Spleen (tissue), 13 donors: ENCODE measurements at places on chromosomes 13 and 19.

DNA sequence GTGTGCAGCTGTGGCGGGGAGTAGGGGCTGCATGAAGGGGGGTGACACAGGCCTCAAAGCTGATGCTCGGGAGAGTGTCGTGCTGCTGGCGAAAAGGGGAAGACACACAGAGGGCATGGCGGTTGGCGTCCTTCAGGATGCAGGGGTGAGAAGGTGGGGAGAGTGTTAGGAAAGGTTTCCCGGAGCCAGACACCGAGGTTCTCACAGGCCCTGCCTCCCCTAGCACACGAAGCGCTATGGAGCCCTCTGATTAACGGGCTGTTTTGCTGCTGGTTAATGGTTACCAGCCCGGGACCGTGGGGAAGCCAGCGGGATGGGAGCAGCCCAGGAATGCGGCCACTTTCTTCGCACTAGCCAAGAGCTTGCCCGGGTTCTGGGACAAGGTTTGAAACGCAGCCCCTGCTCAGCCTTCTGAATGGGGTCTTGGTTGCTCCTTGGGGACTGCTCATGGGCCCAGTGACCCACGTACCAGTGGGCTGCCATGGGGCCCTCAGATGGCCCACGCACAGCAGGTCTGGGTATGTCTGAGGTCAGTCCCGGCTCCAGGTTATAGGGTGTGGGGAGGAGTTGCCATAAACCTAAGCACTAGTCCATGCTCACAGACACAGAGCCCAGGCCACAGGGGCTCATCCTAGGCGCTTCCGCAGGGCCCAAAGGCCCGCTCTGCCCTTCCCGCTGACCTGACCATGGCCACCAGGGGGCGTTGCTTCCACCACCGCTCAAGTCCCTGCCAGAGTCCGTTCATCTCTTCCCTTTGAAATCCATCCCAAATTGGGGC is 31.3 kb upstream of the ISYNA1 start:
- DNase-seq: peak; percentile 89

GRCh38 chr13:48400850-48401291 is 12.0 kb downstream of the LPAR6 start:
- DNase-seq: no peak

DNA sequence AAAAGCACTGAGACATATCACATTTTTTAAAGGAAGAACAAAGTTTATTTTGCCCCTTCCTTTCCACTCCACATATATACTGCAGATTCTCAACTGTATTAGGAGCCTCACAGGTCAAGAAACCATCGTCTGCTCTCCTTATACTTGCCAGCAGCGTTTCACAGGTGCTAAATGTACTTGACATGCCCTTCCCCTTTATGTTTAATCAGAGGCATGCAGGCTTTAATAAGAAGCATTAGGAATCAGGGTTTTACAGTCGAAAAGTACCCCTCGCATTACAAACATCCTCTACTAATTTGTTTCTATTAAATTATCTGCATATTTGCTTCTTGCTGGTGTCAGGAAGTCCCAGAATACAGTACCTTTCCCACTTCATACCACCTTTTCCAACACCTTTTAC is 3.7 kb upstream of the RAP2A start:
- DNase-seq: no peak

- no peak for DNase-seq
Observed at GRCh38 chr13:24396821-24397220, 87.4 kb downstream of the C1QTNF9 start.

GRCh38 chr13:30165796-30166195 is 141.6 kb downstream of the KATNAL1 start:
- DNase-seq: no peak

- no peak for DNase-seq
Observed at GRCh38 chr13:28346154-28346553, 148.8 kb downstream of the FLT1 start.
